ENCODE measurements at places on chromosomes 6 and 20.

GRCh38 chr20:29427201-29428060, 1830.0 kb upstream of the DEFB115 start:
- DNase-seq: no peak

- no peak for DNase-seq
These were observed 58.0 kb downstream of the TASP1 start for GRCh38 chr20:13580707-13581106.

DNA sequence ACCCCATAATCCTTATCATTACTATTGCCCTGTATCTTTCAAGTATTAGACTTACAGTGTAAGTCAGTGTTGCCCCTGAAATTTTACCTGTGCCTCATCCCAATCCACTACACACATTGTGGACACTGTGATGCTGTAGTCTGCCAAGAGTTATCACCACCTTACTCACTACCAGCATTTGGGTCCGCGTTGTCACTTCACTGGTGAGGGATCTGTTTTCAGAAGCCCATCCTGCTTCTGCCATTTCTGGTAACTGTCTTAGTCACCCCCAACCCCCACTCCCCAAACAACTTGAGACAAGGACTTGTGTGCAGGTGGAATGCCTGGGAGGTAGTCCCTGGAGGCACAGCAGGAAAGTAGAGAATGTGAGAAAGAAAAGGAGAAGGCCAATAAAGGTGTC, 6.0 kb upstream of the RAB44 start:
- no peak for DNase-seq

DNA sequence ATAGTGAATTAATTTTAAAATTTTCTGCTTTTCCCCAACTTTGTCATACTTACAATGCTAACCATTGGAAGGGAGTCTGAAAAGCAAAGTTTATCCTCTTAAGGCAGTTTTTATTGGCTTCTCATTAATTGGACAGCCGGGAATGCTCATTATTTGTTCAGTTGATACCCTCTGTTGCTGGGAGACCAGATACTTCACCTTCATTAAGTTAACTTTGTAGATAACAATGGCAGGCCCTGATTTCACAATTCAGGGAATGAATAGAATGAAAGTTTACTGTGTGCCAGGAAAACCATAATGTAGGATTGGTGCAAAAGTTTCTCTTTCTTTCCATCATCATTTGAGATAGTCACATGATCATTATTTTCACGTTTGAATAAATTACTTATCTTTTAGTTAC, 49.0 kb downstream of the COL19A1 start:
- DNase-seq: no peak

DNA sequence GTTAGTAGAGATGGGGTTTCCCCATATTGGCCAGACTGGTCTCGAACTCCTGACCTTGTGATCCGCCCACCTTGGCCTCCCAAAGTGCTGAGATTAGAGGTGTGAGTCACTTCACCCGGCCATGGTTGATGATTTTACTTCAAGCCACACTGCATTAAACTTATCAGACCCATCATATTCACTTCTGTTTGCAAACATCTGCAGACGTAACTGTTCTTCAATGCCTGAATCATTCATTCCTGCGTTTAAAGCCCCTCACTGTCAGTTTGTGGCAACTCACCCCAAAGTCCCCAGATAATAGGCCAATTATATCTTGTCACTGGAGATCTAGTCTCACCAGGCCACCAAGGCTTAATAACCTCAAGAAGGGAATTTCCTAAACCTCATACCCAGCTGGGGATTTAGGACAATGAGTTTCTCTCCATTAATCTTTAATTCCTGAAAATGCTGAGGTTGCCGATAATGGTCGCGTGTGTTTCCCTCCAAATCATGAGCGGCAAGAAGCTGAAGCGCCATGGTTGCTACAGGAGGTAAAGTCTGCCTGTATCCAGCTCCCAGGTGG, 229.6 kb downstream of the LY86 start:
- no peak for DNase-seq

DNA sequence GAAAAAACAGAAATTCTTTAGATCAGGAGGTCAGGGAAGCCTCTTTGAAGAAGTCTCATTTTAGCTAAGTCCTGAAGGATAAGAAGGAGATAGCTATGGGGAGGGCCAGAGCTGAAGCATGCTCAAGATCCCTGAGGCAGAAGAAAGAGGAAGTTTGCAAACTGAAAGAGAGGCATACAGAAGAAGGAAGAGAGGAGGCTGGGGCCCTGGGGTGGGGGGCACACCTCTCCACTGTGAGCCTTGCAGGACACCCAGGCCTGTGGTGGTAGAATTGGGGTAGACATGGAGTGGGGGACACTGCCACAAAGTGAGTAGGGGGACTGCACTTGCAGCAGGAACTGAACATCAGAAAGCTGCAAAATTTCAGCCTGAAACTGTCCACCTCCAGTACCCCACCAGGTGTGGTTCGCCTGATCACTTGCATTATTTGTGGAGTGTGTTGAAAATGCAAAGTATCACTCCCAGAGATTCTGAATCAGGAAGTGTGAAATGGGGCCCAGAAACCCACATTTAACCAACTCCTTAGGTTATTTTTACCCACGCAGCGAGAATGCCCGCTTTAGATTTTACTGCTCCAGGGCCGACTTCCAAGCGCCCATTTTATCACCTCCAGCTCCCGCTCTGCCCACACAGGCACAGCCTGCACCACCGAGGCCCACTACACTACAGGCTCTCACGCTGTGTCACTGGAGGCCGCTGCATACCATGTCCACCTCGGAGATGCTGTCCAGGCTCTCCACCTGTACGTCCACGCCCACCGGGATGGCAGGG, 44.0 kb downstream of the GABRR2 start:
- no peak for DNase-seq
